ENCODE measurements at places on chromosomes 6 and 20.

GRCh38 chr6:155103816-155104366 is 108.8 kb downstream of the TIAM2 start:
- no peak for DNase-seq

DNA sequence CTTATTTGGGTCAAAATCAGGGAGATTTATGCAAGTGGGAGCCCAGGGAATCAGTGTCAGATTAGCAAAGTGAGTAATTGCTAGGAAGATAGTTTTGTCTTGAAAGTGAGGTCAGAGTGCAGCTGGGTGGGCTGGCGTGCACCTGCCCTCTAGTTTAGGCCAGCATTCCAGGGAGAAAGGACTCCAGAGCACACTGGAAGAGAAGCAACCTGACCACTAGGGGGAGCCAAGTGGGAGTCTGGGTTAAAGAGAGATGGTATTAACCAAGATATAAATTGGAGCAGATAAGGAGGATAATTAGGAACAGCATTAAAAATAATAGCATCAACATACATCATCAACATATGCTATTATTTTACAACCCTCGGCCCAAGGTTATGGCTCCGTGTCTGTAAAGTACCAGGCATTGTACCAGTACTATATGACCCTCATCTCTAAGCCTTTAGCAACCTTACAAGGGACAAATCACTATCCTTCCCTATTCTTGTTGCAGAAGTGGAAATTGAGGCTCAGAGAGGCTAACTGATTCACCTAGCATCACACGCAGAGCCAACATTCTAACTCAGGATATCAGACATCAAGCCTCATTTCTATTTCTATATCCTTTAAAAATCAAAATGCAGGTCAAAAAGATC is 57.8 kb downstream of the SLC2A10 start:
- peak; percentile 57 for DNase-seq

DNA sequence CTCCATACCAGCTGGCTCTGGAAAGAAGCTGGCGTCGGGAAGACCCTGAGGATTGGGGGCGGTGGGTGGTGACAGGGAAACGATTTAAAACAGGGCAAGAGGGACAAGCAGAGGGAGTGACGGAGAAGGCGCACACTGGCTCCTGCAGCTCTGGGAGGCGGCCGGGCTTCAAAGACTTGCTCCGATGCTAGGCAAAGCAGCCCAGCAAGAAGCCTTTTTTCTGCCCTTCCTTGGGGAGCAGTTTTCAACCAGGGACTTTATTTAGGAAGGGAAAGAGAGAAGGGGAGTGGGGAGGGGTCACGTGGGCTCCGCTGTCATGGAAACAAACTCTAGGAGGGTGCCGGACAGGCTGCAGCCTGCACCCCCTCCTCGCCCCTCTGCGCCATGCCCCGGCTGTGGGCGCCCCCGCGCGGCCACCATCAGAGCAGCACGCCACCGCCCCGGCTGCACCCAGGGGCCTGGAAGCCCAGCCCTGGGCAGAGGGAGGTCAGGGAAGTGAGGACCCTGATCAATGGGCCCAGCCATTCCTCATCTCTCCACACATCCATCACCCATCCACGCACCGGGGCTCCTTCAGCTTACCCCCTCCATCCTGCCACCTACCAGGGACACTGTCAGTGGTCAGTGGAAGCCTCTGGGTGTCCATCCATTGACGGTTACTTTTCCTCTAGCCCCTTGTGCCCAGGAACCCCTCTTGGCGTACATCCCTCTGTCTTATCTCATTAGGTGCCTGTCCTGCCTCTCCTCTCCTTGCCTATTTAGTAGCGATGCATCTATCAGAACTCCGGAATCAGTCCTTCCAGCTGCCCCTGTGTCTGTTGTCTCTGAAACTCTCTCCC is 66.6 kb upstream of the CCDC167 start:
- DNase-seq = peak; percentile 51

- DNase-seq = no peak
These were observed 724.8 kb downstream of the HACE1 start for GRCh38 chr6:104134876-104135275.

DNA sequence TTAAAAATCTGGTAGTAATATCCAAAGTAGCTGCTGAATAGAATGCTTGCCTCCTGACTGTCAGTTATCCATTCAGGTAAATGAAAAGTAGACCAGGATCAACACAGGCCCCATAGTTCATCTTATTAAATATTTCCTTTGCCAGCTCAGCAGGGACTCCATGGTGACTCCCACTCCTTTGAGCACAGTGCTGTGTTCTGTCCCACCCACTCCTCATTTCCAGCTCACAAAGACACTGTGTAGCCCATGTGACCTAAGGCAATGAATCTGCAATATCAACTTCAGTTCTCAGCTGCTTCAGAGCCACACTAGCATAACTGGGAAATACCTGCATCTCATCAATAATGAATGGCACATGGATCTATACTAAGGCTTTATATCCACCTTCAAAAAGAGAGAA is 189.5 kb upstream of the MANEA start:
- DNase-seq = no peak

- DNase-seq = no peak
These were observed 83.2 kb upstream of the FBXL4 start for GRCh38 chr6:99030915-99031314.

- no peak for DNase-seq
These were observed 273.0 kb upstream of the TAB2 start for GRCh38 chr6:149044528-149044927.

GRCh38 chr6:93393554-93394074 is 25.7 kb downstream of the EPHA7 start:
- no peak for DNase-seq

- DNase-seq = no peak
These were observed 897 bp downstream of the RANBP9 start for GRCh38 chr6:13710552-13711323.

DNA sequence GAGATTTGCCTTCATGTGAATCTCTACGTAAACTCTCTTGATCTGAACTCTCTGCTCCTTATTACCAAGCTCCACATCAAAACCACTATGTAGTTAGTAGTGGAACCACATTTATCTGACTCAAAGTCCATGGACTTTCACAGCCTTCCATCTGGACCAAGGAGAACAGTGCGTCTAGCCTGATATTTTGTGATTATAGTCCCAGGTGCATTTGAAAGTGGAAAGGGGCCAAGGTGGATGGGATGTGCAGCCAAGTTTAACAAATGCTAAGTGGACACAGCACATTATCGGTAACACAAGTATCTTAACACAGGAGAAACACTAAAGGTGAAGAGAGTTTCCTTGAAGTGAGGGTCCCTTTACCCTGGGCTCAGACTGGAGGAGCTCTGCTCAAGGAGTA is 281.2 kb upstream of the SGK1 start:
- no peak for DNase-seq

- no peak for DNase-seq
These were observed 40.8 kb downstream of the CHD6 start for GRCh38 chr20:41577129-41578009.

DNA sequence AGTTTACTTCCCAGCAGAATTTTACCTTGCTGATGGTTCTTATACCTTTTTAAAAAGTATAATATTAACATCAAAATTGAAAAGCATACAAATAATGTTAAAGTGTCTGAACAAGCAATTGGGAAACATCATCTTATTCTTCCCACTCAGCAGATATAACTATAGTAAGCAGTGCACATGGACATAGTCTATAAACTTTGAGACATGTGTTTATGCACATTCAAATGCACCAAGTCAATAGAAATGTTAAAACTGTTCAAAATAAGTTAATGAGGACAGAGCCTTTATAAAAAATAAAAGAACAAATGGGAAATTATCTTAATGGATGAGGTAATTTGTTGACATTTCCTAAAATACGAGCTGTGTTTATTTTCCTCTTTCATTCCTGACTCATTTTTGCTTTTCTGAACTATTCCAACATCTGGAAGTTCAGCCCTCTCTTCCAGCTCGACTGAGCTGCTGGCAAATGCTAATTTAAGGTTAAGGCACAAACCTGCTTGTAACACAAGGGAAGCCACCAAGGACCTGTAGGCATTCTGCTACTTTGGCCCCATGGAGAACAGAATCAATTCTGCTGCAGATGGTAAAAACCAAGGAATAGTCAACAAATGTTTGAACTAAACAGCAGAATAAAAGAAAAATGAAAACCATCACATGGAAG is 110.3 kb upstream of the MAP3K4 start:
- DNase-seq = no peak

DNA sequence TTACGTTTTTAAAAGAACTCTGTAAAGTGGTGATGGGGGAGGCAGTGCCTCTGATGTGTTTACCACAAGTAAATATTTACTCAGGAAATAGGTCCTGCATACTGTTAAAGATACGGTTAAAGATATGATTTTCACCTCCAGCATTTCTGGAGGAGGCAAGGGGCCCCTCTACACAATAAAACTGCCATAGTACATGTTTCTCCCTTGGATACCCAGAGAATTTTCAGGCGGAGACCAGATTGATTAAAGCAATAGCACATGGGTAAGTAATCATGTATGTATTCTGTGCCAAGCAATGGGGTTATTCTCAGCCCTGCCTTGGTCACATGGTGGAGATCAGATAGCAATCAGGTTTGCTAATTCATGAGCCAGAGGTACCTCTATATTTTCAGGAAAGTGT is 9.6 kb downstream of the RIPOR2 start:
- DNase-seq = no peak

GRCh38 chr6:31911826-31912585 is 10.1 kb upstream of the ZBTB12 start:
- DNase-seq = no peak

GRCh38 chr6:146767632-146768031 is 168.9 kb downstream of the ADGB start:
- no peak for DNase-seq

- DNase-seq = no peak
These were observed 142.1 kb downstream of the SMOC2 start for GRCh38 chr6:168583126-168583525.

GRCh38 chr20:57707320-57707719 is 2.5 kb downstream of the PMEPA1 start:
- DNase-seq = no peak

- DNase-seq = no peak
These were observed 142.8 kb upstream of the PTPRK start for GRCh38 chr6:128663238-128663637.

GRCh38 chr6:21201637-21202350 is 391.8 kb upstream of the SOX4 start:
- no peak for DNase-seq

- peak; percentile 72 for DNase-seq
These were observed 54.1 kb downstream of the FGD2 start for GRCh38 chr6:37059344-37060194.

- DNase-seq = no peak
These were observed 101.6 kb downstream of the LINC00237 start for GRCh38 chr20:21004386-21005076.

DNA sequence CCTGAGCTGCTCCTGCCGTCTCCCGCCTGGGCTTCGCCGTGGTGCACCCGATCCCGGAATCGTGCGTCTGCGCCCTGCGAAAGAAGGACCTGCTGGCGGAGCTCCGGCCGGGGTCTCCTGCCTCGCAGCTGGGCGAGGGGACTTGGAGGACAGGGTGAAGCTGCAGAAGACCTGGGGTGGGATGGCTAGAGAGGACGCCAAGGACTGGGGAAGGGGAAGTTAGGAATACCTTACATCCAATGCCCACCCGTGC is 150.2 kb downstream of the PRL start:
- no peak for DNase-seq

DNA sequence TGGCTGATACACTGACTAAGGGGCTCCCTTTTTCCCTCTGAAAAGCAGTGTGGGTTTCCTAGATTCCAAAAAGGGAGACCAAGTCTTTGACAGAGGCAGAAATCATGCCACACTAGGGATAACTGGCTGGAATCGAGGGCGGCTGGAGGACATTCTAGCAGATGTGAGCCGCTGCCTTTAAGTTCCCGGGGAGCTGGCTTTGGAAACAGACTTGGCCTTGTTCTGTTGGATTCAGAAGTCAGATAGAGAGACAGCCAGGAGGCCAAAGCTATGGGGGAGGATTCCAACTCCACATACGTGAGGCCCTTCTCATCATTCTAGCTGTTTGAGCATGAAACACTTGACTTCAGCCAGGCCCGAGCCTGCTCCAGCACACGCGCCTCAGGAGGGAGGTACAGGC is 109.9 kb upstream of the FOXC1 start:
- no peak for DNase-seq

- DNase-seq = no peak
These were observed 4.5 kb upstream of the SYS1 start for GRCh38 chr20:45358282-45359068.

- DNase-seq = no peak
These were observed 149.3 kb downstream of the ADAT2 start for GRCh38 chr6:143301188-143301587.

DNA sequence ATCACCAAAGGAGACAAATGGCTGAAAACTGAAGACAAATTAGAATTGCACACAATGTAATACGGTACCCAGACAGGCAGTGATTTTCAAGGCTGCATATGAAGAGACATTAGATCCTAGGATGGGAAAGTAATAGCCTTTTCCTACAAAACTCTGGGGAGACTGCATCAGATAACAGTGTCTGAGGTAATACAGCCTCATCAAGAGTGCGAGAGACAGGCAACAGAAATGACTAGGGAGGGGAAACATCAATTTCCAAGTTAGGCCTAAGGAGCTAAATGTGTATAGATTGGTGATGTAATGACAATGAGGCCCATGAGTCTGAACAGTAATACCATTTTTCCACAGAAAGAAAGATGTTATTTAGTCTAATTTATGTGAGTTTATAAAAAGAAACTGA is 200.3 kb downstream of the HTR1B start:
- no peak for DNase-seq

DNA sequence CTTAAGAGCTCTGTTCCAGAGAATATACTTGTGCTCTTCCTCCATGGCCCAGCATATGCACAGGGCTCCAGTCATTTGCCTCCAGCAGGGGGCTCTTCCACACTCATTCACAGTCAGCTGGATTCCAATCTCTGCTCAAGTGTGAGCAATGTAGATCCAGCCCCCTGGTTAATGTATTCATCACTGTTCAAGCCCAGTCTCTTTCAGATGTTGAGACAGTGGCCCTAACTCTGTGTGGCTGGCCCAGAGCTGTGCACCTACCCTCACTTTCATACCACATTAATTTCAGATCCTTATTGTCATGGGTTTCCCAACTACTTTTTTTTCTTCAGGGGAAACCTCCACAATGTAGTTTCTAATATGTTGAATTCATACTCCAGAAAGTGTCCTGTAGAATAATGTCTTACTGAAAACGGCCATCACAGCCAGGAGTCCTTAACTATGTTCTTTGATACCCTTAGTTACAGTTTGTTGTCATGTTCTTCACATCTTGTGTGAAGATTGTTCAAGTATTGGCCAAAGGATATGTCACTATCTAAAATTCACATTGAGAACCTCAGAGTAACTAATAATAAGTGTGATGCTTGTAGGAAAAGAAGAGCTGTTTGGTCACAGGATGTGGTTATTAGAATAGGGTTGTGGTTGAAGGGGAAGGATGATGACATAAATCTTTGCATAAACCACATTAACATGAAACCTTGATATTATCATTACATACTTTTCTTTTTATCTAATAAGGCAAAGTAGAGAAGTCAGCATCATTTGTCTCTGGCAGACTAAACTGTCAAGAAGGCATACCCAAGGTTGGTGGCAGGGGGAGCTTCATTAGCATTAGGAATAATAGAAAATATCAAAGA is 14.4 kb upstream of the HLA-DQA1 start:
- no peak for DNase-seq
